ENCODE measurements at places on chromosomes 5 and 9.

GRCh38 chr9:121700165-121700831, 48.9 kb downstream of the DAB2IP start:
- no peak overlapping the region for H3K27ac ChIP-seq
- no peaks in the 10 kb centered on the region for H3K4me1 ChIP-seq
- H3K4me3 ChIP-seq: no peak overlapping the region
- peak; percentile 27 for DNase-seq
- H3K27me3 ChIP-seq: peaks cover 44% of the 10 kb centered on the region
- no peaks in the 10 kb centered on the region for H3K36me3 ChIP-seq

DNA sequence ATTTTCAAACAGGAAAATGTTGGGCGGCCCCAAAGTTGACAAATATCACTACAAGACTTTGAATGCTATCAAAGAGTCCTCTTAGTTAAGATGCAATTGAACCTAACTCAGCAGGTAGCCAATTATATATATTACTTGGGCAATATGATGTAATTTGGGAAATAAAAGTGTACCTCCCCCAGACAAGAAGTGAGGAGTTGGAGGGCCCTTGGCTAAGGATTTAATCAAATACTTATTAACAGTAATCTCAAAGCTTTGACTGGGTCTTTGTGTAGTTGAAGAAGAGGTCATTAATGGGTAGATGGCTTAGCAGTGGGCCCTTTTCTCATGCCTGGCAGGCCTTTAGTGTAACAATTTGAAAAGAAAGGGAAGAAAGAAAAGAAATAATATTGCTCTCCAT, 599.0 kb downstream of the CSNK1G3 start:
- no peaks in the 10 kb centered on the region for H3K4me1 ChIP-seq
- no peak overlapping the region for H3K27ac ChIP-seq
- H3K4me3 ChIP-seq: no peak overlapping the region
- H3K36me3 ChIP-seq: no peaks in the 10 kb centered on the region
- no peak for DNase-seq

GRCh38 chr5:108386345-108387061, 4.6 kb upstream of the FBXL17 start:
- no peak overlapping the region for H3K27ac ChIP-seq
- no peak overlapping the region for H3K4me3 ChIP-seq
- H3K27me3 ChIP-seq: peaks cover 1% of the 10 kb centered on the region
- H3K4me1 ChIP-seq: peaks cover 19% of the 10 kb centered on the region
- peaks cover 1% of the 10 kb centered on the region for H3K36me3 ChIP-seq

DNA sequence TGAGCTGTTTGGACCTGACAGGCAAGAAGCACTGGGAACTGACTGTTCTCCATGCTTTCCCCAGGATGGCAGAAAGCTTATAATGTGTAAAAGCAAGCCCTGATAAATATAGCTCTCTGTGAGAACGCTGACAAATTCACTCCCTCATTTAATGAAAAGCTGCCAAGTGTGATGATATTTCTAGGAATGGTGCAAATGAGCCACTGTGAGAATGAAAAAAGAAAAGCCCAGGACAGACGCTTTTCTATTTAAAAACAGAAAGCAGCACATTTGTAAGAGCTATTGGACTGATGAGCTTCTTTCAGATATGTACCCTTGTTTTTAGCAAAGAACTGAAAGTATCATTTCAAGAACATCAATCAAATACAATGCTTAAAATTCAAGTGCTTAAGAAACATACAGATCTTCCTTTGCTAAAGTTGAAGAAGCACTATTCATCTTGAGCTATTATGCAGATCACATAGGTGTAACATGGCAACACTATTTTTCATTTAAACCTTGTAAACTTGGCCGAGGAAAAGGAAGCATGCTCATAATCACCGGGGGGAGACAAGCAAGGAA, 842.6 kb upstream of the ACO1 start:
- H3K27ac ChIP-seq: no peak overlapping the region

- H3K4me3 ChIP-seq: no peak overlapping the region
- H3K36me3 ChIP-seq: peaks cover 9% of the 10 kb centered on the region
- no peak overlapping the region for H3K27ac ChIP-seq
- peaks cover 5% of the 10 kb centered on the region for H3K4me1 ChIP-seq
- no peak for DNase-seq
Observed at GRCh38 chr9:36161187-36161586, 8.0 kb upstream of the CCIN start.

GRCh38 chr5:148746826-148747535, 79.4 kb upstream of the ADRB2 start:
- no peaks in the 10 kb centered on the region for H3K27me3 ChIP-seq
- H3K36me3 ChIP-seq: no peaks in the 10 kb centered on the region
- H3K27ac ChIP-seq: no peak overlapping the region
- no peak overlapping the region for H3K4me3 ChIP-seq
- H3K4me1 ChIP-seq: no peaks in the 10 kb centered on the region
- DNase-seq: no peak

DNA sequence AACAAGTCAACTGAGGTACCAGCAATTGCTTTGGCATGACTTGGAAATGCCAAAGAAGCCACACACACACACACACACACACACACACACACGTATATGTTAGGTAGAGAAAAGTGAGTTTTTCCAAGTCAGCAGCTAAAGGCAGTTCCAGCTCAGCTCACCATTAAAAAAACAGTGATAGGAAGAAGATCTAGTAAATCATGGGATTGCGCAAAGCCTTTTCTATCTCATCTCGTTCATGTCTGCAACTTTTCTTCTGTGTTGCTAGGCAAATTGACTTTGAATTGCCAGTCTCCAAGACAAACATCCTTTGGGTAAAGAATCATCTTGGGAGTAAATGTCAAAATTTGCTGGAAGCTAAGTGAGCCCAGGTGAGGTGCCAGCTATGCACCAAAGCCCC, 500.1 kb downstream of the ENC1 start:
- no peak for DNase-seq
- H3K27ac ChIP-seq: no peak overlapping the region
- no peaks in the 10 kb centered on the region for H3K36me3 ChIP-seq
- H3K4me1 ChIP-seq: no peaks in the 10 kb centered on the region

DNA sequence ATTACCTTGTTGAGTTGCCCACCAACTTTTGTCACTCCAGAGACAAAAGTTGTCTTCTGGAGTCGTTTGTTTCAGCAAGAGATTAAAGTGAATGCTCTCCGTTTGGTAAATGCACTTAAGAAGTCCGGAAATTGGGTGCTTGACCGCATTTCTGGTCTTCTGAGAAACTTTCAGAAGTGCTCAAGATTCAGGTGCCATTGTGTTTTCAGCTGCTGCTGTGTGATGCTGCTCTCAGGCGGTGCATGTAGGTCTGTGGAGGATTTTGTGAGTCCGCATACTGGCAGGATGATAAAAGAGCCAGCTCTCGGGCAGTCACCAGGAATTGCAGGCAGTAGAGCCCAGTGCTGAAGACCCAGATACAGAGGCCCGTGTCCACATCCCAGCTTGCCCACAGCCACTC, 5.9 kb upstream of the NFIL3 start:
- peaks cover 7% of the 10 kb centered on the region for H3K27me3 ChIP-seq
- no peaks in the 10 kb centered on the region for H3K36me3 ChIP-seq
- no peak for DNase-seq
- no peak overlapping the region for H3K27ac ChIP-seq

GRCh38 chr9:129011170-129011569, 17.0 kb downstream of the SH3GLB2 start:
- H3K27ac ChIP-seq: no peak overlapping the region
- H3K27me3 ChIP-seq: no peaks in the 10 kb centered on the region
- DNase-seq: no peak
- no peaks in the 10 kb centered on the region for H3K4me1 ChIP-seq

Data from activated CD4-positive, alpha-beta memory T cell treated with anti-CD3 and anti-CD28 coated beads for 36 hours (primary cell).